ENCODE measurements at places on chromosomes 16 and 17.

DNA sequence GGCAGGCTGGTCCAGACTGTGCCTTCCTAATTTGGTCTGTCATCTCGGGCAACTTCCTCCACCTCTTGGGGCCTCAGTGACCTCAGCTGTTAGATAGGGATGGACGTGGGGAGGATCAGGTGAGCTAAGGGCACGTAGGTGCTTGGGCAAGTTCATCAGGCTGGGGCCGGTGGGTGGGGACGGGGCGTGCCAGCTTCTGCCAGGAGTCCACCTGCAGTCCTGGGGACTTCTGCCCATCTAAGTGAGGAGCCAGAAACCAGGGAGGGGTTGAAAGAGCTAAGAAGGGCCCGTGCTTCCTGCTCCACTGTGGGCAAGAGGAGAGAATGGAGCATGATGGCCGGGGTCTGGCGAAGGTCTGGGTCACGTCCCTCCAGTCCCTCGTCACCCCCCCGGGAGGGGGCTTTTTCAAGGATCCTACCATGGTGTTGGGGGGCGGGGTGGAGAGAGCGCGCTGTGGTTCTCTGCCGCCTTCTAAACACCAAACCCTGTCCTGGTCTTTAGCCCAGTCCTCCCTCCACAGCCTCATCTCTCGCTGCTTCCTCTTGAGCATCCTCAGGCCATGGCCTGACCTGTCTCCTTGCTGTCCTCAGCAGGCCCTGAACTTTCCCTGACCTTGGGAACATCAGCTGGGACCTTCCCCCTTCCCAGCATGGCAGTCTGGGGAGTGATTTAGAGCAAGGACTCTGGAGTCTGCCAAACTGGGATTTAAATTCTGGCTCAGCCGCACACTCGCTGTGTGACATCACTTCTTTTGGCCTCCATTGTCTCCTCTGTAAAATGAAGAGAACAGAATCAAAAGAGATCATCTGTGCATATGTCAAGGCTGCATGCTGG lies 21.6 kb downstream of the SPNS2 start:
- no peak for DNase-seq

- DNase-seq, result no peak
Measured at GRCh38 chr16:86367291-86368072, 142.8 kb upstream of the FOXF1 start.

- DNase-seq, result peak; percentile 86
Measured at GRCh38 chr17:1627982-1628855, at the start of gene SLC43A2. Gene SLC43A2 (minus strand): TSS chr17:1628834. CDS start chr17:1627874, 960 bp downstream.

GRCh38 chr17:35568561-35568960 lies 7.9 kb upstream of the SLFN14 start:
- DNase-seq, result peak; percentile 75

DNA sequence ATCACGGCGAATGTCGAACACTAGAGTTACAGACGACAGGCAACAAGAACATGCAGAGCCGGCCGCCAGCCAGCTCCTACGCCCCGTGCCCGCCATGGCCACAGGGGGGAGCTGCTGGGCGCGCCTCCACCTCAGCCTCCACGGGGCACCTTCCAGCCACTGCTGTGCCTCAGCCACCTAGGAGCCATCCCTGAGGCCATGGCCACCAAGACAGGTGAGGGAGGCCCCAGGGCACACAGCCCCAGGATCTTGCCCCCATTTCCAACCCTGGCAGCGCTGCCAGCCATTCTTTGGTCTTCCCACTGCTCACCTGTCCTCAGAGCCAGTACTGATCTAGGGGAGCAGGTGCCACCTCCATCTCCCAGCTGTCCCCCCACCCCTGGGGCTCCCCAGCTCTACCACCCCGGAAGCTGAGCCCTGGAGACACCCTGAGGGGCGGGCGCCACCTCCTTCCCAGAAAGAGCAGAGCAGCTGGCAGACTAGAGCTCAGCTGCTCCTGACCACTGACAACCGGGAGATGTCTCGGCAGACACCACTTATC lies 11.8 kb downstream of the GNPTG start:
- DNase-seq, result peak; percentile 88

- no peak for DNase-seq
Measured at GRCh38 chr17:58277802-58278595, 2.7 kb downstream of the MPO start.

GRCh38 chr17:80339118-80339517 lies 75.8 kb upstream of the ENDOV start:
- no peak for DNase-seq

GRCh38 chr16:88839745-88840599 lies 16.8 kb downstream of the GALNS start:
- no peak for DNase-seq

GRCh38 chr17:41512546-41513167 lies 6.0 kb downstream of the KRT15 start:
- no peak for DNase-seq

DNA sequence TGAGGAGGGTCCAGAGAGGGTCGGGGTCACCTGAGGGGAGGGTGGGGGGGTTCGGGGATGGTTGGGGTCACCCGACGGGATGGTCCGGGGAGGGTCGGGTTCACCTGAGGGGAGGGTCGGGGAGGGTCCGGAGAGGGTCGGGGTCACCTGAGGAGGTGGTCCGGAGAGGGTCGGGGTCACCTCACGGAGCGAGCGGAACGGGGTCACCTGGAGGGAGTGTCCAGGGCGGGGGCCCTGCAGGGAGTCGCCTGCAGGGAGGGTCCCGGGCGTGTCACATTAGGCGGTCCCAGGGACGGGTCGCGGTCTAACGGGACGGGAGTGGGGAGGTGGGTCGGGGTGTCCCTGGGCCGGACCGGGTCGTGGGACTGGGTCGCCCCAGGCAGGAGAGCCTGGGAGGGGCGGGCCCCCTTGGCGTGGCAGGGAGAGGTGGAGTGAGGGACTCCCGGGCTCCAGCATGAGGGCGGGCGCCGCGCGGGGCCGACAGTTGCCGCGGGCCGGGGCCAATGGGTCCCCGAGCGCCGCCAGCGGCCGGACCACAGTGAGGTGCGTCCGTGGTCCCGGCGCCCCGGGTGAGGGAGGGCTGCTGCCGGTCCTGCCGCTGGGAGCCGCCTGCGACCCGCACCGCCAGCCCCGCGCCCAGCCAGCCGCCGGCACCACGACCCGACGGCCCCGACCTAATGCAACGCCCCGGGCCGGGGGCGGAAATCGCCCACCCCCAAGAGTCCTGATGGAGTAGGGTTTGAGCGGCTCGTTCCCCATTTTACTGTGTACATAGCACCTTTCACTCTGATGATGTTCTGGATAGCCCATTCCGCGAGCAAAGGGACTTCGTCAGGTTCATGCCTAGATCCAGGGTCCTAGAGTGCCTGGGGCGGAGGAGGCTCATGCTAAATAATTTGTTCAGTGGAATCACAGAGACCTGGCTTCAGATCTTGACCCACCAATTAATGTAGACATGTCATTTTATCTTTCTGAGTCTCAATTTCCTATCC lies 1.2 kb upstream of the ABCA3 start:
- DNase-seq, result peak; percentile 16

GRCh38 chr17:11882716-11883115 lies 114.6 kb downstream of the ZNF18 start:
- no peak for DNase-seq

DNA sequence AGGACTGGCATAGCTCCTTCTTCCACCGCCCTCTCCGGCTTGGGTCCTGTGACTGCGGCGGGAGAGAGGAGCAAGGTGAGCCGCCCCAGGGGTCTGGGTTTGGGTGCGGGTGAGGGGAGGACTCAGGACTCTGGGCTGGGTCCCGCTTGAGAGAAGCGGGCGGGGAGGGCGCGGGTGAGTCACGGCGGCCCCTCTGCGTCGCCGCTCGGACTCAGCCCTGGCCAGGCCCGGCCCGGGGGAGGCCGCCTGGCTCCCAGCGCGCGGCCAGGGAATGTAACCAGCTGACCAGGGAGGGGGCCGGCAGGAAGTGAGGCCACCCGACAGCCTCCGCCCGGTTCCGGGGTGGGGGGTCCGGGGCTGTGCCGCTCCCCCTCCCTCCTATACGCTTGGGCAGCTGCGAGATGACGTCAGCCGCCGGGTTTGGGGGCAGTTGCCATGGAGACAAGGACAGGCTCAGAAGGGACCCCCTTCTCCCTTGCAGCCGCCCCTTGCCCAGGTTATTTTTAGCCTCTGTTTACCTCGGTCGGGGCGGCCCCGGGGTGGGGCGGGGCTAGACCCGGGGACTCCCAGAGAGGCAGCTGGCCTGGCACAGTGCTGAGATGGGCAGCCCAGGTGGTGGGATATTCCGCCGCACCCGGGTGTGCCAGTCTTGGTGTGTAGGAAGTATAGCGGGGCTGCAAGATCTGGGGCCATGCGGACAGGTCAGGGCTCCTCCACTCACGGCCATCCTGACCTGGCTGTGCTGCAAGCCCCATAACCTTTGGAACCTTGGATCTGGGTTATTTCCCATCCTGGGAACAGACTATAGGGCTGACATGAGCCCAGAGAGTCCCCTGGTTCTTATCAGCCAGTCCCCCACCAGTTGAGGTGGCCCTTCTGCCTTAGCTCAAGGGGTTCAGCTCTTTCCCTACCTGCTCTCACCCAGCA lies 1.6 kb downstream of the RIPOR1 start:
- DNase-seq, result peak; percentile 40

- peak; percentile 5 for DNase-seq
Measured at GRCh38 chr16:62077998-62078397, 41.8 kb upstream of the CDH8 start.

GRCh38 chr16:9567666-9568065 lies 476.2 kb downstream of the HAPSTR1 start:
- peak; percentile 34 for DNase-seq

DNA sequence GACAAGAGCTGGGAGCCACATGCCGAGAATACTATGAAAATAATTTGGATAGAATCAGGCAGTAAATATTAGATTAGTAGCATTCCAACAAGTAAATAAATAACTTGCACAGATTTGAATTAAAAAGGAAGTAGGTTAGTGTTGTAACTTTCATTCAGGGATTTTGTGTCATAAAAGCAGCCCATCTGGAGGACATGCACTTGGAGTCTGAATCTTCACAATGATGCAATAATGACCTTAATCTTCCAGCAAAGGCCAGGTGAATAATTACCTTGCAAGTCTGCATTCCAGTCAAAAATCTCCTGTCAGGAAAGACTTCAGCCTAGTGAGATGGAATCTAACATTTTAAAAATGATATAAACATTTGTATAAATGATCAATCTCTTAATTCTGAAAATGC lies 518.1 kb downstream of the KCNJ2 start:
- no peak for DNase-seq

- no peak for DNase-seq
Measured at GRCh38 chr16:70701998-70702397, 16.1 kb upstream of the MTSS2 start.

DNA sequence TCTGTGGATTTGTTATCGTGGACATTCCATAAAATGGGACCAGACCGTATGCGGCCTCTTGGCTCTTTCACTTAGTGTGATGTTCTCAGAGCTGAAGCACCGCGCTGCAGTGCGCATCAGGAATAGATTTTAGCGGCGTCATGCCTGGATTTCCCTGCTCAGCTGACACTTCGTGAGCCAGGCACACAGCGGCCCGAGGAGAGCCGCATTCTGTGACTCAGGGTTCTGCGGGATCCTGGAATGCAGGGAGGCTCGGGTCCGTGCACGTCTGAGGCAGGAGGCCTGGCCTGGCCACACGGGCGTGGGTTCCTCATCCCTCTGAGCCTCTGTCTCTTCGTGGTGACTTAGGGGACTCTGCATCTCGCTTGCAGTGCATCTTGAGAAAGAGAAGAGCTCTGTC lies 13.4 kb downstream of the CBFA2T3 start:
- no peak for DNase-seq

DNA sequence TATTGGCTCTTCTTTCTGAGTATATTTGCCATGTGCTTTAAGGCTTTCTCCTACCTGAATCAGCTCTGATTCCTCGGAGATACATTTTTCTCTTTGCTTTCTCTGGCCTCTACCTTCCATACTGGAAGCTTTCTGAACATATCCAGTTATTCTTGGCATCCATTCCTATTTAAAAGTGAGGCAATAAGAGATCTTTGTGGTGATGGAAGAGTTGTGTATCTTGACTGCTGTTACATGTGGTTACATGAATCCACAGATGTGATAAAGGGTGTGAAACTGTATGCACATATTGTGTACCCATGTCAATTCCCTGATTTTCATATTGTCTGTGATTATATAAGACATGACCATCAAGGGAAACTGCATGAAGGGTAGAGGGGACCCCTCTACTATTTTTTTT lies 24.4 kb downstream of the UBE2O start:
- no peak for DNase-seq

DNA sequence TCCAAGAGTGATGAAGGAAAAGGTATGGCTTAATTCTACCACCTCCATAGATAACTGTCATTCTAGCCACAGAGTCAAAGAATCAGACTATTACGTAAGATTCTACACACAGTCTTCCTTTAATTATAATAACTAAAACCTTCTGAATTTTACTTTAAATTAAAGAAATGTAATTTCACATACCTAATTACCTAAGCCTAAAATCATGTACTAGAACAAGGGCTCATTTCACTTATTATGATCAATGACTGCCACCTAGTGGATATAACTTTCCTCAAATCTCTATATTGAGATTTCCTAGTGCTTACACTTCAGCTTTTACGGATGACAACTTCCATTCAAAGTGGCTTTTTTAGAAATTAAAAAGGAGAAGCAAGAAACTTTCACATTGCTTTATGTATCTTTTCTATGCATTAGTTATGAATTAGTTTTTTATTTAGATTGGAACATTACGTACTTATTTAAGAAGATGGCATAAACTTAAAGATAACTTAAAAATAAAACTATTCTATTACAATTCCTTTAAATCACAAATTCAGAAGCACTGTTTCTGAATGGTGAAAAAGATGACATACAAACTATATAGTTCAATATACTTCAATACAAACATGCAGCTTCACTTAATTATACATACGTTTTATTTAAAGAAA lies 18.2 kb upstream of the ABCA10 start:
- DNase-seq, result no peak

GRCh38 chr17:42761638-42762037 lies 611 bp downstream of the RAMP2 start:
- DNase-seq, result no peak

GRCh38 chr17:28712705-28713415 lies 1.2 kb upstream of the PROCA1 start:
- DNase-seq, result no peak

DNA sequence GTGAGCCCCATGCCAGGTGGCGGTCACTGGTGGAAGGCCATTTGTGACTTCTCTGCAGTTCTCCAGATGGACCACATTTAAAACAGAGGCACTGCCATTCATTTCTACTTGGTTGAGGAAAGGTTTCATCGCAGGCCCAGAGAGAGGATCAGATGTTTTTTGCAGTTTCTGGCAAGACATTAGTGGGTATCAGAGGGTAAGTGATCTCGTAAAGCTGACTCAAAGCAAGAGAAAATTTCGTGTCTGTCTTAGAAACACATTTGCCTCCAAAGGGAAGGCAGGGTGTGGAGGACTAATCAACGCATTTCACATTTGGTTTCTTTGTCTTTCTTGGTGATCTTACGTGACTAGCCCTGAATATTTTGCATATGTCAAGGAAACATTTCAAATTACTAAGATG lies 81.8 kb downstream of the PRKCB start:
- peak; percentile 18 for DNase-seq

GRCh38 chr17:2397247-2398171 lies 3.4 kb downstream of the MNT start:
- peak; percentile 5 for DNase-seq
